ENCODE measurements at places on chromosomes 12 and 14. TPM values are rescaled to one million over a fixed set of nuclear protein-coding genes. Genes with fewer than 3 reads are reported as not detected.

DNA sequence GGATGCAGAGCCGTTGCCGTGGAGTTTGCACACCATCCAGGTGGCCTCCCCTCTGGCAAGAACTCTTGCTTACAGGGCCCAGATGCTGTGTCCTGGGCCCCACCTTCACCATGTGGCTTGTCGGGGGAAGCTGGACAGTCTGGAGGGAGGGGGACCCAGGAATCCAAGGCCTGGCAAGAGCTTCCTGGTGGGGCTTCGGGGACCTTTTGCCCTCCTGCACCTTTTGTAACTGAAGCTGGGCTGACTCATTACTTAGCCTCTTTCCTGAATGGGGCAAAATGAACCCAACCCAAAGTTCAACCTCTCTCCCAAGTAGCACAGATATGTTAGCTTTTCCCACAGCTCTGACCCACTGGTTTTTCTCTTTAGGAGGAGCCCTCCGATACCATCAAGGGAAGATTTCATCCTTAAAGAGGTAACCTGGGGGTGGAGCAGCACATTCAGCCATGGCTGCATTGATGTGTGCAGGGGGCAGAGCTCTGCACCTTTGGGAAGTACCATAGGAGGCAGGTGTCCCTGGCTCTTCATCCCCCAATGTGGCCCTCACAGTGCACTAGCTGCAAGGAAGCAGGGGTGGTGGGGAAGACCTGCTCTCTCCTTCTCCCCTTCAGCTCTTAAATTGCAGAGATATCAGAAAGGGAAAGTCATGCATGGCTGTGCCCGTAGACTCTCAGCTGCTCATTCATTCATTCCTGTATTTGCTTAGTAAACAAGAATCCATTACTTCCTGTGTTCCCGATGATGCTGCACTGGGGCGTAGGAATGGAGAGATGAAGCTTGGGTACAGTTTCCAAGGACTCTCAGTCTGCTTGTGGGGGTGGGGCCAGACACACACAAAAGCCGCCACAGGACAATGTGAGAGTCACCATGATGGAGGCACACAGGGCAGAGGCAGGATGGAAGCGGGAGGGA, 13.0 kb downstream of the MVK start:
- DNase-seq: no peak

DNA sequence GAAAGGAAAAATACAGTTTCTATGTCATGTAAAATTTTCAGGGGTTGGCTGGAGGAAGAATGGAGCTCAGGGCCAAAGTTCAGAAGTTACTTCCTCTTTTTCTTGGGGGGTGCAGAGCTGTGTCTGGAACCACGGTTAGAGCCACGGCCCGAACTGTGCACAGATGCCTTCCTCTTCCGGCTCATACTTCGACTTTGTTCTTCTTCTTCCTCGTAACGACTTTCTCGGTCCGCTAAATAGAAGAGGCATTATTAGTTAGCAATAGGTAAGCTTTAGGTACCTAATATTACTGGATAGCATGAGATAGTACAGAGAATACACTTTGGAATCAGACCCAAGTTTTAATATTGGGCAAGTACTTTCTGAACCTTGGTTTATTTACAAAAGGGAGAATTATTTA, 31.2 kb downstream of the SUPT16H start:
- peak; percentile 48 for DNase-seq

GRCh38 chr12:49105504-49106084, 5.1 kb downstream of the LMBR1L start:
- DNase-seq: peak; percentile 77

GRCh38 chr12:103312742-103313354, 182.9 kb downstream of the C12orf42 start:
- no peak for DNase-seq

DNA sequence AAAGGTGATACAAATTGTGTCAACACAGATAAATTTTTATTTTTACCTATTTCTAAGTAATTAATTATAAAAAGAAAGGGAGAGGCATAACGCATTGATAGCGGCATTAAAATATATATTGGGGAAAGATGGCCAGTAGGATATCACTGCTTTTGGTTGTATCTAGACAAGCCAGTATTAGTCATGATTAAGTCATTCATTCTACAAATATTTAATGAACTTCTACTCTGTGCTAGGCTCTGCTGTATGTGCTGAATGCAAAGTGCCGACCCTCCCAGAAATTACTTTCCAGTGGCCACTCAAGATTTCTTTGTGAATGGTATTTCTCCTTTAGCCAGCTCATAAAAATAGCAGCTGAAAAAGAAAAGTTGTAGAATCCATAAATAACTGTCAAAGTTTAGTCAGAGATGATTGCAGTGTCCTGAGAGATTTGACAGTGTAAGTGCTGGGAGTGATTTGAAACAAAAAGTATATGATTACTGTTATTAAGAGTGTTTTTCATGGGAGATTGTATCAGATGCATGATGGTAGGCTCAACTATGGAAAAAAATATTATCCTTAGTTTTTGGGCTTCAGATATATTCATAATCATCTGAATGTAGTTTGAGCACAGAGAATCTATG, 133.2 kb downstream of the MGAT4C start:
- DNase-seq: no peak

SAMD4A gene
- polyA plus RNA-seq: 60.6 TPM

Data from muscle of leg (tissue), 16 donors.